ENCODE measurements at places on chromosomes 2 and 18.

DNA sequence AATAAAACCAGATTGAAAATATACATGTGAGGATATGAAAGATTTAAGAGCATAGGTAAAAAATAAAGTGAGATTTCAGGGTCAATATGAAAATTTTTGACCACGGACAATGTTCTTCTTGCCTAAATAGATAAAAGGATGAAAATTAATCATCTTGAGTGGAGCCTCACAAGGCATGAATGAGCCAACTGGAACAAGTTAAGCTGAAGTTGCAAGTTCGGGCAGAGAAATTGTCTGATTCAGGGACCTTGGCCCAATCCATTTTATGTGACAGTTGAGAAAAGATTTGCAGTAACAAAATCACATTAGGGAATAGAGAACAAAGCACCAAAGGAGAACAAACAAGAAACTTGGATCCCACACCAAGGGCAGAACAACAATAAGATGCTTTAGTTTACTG, 305.3 kb downstream of the TMX3 start:
- DNase-seq = no peak

DNA sequence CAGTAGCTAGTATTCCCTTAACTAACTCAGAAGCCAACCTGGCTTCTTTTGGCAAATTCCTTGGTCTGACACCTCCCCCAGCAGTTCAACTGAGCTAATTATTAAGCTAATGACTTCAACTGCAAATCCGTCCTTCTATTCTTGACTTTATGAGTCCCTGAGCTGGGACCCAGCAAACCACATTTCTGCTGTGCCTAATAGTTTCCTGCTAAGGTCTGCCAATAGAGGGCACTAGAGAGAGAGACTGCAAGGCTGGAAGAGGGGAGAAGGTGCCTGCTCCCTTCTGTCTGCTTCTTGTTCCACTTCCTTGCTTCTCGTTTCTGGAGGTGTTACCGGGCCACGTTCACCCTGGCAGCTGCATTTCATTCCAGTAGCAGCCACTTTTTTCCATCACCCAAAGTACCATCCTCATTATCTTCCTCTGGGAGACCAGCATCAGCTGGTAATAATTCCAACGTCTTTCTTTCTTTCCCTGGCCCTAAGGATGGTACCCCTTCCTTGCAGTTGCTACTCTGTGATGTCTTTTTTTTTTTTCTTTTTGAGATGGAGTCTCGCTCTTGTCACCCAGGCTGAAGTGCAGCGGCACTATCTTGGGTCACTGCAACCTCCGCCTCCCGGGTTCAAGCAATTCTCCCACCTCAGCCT, 352.0 kb downstream of the TNS1 start:
- no peak for DNase-seq

DNA sequence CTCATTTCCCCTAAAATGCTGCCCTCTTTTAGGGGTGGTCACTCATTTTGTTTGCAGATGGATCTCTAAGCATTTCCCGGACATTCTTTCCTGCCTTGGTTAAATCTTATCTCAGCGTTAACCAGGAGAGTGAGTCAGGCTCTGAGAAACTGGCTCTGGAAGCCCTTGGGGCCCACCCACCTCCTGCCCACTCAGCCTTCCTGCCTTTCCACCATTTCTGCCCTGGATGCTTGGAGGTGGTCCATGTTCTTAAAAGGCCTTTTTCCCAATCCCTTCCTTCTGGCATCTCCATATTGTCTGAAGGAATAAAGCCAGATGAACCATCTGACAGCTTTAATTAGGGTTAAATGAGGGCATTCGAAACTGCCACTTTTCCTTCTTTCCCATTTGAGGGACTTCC, 9.5 kb downstream of the HK2 start:
- no peak for DNase-seq

DNA sequence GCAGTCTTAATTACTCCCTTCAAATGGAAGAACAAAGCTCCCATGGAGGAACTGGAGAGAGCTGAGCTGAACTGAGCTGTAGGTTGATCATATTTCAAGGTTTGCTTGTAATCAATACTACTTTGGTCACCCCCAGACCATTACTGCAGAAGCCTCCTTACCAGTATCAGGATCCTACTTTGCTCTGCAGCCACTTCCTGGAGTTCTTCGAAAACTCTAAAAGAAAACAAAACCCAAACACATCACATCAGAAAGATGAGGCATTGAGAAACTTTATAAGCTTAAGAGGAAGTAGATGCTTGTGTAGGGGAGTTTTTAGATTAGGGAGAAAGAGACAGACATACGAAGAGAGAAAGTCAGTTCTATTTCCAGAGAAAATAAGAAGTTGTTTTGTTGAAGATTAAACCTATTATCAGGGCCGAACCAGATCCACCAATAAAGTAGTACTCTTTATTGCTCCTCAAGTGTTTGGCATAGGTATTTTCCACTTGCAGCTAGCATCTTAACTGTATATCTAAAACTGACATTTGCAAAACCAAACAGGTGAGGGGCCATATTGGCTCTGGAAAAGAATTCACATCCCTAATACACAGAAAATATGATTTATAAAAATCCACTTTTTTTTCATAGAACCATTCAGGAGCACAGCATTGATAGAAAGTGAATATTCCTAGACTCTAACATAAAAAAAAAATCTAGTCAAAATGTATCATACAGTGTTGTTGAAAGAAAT, 166.9 kb upstream of the KLF7 start:
- no peak for DNase-seq

- no peak for DNase-seq
Measured at GRCh38 chr2:144986691-144987090, 466.8 kb upstream of the ZEB2 start.

- DNase-seq = no peak
Measured at GRCh38 chr2:17652681-17653394, 100.8 kb downstream of the SMC6 start.

DNA sequence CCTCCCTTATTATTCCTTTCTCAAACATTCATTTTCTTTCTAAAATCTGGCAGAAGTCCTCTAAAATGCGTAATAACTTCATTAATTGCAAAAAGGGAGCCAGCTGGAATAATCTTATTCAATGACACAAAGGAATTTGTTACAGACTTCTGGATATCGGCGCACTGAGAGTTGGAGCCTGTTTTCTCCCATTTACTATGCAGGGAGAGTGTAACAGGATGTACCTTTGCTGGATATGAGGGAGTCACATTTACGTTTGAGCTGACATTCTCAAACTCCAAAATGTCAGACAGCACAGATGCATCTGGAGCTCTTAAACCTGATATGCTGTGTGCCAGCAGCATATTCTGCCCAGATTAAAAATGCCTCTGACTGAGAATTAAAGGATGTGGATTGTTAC, 275.3 kb downstream of the TMX3 start:
- no peak for DNase-seq

- DNase-seq = no peak
Measured at GRCh38 chr2:54969295-54969939, 80.8 kb downstream of the RTN4 start.

- DNase-seq = no peak
Measured at GRCh38 chr18:79067611-79068010, 1.6 kb upstream of the ATP9B start.

- no peak for DNase-seq
Measured at GRCh38 chr2:140873915-140874531, 1256.8 kb downstream of the LRP1B start.

- no peak for DNase-seq
Measured at GRCh38 chr2:147171941-147172340, 672.9 kb upstream of the ACVR2A start.

- no peak for DNase-seq
Measured at GRCh38 chr2:131572175-131572574, 44.5 kb downstream of the CCDC74A start.

DNA sequence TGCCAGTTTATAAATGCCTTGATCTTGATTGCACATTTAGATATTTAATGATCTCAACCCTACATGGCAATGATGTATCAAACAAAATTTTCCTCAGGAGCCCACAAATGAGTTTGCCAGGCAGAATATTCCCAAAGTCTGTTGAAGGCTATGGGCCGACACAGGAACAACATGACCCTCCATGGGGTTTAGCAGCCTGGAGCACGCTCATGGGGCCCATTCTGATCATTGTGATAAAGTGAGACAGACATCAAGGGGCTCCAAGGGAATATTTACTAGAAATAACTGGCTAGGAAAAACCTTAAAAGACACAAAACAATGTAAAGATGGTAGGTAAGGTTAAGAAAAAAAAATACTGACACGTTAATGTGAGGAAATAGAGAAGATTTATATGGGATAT, 485.4 kb downstream of the PLCL1 start:
- DNase-seq = no peak

DNA sequence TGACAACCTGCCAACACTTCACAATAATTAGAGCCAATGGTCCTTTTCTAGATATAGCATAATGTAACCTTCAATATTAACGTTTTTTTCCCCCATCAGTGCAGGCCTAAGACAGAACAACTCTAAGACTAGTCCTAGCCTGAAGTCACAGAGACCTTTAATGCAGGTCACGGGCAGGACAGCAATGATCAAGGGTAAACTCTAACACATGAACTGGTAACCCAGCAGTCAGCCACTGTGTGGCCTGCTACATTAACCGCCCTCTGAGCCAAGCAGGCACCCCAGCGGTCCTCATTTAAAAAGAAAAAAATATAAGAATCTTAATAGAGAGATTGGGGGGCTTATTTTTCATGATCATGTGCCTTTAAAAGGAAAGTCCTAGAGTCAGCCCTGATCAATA, 290.6 kb downstream of the AFF3 start:
- no peak for DNase-seq

DNA sequence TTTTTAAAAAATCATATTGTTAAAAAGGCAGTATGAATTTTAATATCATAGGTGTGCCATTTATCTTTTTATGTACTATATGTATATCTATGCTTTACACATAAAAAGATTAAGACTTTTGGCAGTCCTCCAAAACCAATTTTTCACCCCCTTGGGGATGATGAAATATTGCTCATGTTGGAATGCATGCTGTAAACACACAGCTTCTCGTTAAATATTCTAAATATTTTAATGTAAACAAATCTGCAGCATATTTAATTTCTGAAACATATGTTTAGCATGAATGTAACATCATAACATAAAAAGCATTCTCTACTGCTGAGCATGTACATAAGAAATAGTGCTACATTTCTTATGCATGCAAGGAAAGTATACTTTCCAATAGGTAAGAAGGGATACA, 484.3 kb upstream of the LRATD1 start:
- no peak for DNase-seq

DNA sequence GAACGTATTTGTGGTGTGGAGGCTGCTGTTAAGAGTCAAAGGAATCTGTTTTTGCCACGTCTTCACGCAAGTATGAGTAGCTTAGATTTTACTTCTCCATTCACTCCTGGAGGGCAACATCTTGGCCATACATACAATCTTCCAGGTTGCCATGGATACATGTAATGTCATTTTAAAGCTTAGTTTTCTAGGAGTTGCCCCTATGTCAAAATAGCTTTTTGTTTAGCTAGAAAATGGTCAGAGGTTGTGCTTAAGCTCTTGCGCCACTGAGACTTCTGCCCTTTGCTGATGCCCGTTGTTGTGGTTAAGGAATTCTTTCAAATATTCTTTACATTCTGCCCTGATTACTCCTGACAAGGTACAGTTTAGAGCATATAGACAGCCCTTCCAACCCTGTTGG, 245.4 kb upstream of the TFPI start:
- DNase-seq = no peak

- no peak for DNase-seq
Measured at GRCh38 chr18:6509832-6510231, 95.1 kb upstream of the L3MBTL4 start.

GRCh38 chr18:45639408-45639807, 24.1 kb downstream of the SLC14A2 start:
- no peak for DNase-seq

- DNase-seq = no peak
Measured at GRCh38 chr2:158686210-158686691, 108.9 kb upstream of the DAPL1 start.

All from activated naive CD4-positive, alpha-beta T cell (primary cell).